ENCODE measurements at places on chromosomes 11 and 22.
A peak's percentile ranks its signal among the peaks of the same experiment; 100 is the strongest.

DNA sequence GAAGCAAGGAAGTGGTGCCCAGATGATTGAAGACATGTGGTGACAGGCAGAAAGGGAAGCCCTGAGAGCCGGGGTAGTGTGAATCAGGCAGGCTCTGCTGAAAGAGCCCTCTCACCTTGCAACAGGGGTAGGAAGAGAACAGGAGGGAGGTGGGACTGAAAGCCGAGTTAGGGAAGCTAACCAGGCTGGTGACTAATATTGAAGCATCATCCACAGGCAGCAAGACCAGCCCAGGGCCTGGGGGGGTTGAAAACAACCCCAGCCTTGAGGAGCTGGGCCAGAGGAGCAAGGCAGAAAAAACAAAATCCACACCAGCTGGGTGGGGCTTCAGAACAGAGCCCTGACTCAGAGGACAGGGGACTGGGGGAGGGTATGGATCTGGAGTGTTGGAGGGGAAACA lies 35.0 kb upstream of the CRTAM start:
- DNase-seq, result peak; percentile 30

GRCh38 chr11:76620489-76620888 lies 50.1 kb downstream of the LRRC32 start:
- DNase-seq, result no peak

GRCh38 chr11:8757047-8757446 lies 74.5 kb downstream of the RPL27A start:
- no peak for DNase-seq

GRCh38 chr11:125075242-125075625 lies 12.1 kb downstream of the SLC37A2 start:
- DNase-seq, result no peak

- DNase-seq, result no peak
Measured at GRCh38 chr22:28952857-28953256, 69.5 kb downstream of the ZNRF3 start.
